Activated CD4-positive, alpha-beta memory T cell treated with anti-CD3 and anti-CD28 coated beads, Interleukin-2, amount 10 ng/mL, durations not matched to agents 7 days and 5 days (primary cell): ENCODE measurements at places on chromosomes 12 and 14.

DNA sequence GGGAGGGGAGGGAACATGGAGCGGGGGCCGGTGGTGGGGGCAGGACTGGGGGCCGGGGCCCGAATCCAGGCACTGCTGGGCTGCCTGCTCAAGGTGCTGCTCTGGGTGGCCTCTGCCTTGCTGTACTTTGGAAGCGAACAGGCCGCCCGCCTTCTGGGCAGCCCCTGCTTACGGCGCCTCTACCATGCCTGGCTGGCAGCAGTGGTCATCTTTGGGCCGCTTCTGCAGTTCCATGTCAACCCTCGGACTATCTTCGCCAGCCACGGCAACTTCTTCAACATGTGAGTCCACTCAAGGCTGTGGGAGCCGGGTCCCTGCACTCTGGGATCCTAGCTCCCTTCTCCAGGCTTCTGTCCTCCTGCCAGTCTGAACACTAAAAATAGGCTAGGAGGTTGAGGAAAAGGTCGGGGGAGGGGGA is 1.1 kb downstream of the FITM1 start:
- no peak for DNase-seq

GRCh38 chr14:101972126-101972866 is 7.9 kb downstream of the DYNC1H1 start:
- DNase-seq: no peak

DNA sequence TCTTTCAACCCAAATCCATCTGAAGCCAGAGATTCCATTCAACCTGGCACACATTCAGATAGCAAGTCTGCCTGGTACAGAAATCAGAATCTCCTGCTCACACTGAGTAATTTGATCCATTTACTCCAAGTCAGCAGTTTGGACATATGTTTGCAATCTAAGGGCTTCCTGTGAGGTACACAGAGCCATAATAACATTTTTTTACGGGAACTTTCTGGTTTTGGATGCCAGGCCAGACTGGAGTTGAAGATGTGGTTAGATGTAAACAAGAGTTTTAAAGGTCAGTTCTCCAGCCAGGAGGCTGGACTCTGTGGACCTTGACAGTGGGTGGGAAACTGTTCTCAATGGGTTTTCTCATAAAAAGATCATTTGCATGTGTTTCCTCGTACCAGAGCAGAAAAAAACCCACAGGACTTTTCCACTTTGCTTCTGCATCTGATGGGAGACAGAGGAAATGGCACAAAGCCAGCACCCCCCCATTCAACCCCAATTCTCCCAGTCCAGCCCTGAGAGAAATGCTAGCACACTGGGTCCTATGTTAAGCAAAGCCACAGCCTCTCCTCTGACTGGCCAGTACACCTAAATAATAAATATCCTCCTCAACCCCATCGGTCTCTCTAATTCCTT is 17.7 kb upstream of the TSPAN11 start:
- no peak for DNase-seq

DNA sequence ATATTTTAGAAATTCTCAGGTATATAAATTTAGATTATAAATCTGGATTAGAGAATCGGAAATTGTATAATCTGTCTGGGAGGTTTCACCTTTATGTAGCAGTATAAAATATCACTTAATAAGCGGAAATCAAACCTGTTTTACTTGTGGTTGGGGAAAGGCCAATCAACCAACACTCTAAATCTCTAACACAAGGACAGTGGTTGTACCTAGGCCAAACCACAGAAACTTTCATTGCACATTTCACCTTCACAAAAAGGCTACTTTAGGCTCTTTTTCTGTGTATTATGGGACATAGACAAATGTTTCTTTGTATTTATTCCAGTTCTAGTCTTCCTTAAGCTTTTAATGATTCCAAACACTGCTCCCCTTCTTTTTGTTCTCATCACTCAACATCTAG is 19.8 kb downstream of the ERH start:
- no peak for DNase-seq

- no peak for DNase-seq
Observed at GRCh38 chr12:95529693-95530225, 21.5 kb downstream of the USP44 start.

- DNase-seq: no peak
Observed at GRCh38 chr12:26963413-26963812, 25.1 kb downstream of the FGFR1OP2 start.

DNA sequence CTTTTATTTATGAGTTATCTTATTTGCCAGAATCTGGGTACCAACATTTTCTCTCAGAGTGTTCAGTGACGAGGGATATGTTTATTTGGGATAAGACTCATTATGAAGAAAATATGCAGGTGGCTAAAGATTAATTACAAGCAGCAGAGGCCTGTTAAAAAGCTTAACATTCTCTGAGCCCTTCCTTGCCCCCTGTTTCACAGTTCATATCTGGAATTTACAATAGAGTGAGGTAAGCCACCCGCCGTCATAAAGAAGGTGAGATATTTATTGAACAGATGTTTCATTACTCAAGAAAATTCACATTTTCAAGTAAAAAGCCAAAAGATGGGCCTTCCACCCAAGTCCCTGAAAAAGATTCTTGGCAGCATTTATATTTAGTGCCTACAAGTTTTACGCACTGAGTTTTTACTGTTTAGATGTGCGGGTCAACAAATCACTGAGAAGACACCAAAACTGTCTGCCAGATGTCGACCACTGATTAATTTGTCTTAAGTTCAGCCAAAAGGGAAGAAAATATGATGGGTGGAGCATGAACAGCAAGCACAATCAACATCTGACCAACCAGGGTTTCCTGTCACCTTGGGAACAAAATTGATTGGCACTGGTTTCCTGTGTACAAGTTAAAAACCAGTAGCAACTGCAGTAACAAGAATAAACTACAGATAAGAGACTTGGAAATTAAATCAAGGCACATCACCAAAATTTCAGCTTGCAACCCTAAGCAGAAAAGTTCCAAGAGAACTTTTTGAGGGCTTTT is 85.5 kb upstream of the PTPRB start:
- DNase-seq: no peak

DNA sequence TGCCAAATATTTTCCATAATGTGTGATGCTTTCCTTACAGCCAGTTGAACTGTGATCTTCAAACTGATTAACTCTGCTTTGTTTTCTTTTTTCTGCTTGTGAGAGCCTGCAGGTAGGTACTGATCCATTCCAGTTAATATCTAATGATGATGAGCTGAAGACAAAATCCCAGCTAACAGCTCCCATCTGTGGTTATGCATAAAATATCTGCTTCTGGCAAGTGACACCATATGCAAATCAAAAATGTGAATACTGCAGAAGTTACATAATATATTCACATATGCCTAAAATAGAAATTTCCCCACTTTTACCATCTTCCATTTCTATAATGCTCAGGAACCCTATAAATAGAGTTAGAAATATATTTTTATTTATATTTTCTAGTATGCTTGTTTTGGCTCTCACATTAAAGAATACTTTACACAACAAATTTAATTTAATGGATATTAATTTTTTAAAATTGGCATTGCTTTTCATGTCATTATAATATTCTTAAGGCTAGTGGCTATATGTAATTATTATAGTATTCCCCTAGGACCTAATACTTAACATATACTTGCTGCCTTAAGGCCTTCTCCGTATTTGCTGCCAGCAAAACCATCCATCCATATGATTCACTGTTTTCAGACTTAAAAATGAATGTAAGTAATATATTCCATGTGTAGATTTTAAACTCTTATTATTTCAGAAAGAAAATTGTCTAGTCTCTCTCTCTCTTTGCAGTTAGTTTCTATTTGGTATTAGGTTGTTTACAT is 83.8 kb downstream of the CCER1 start:
- no peak for DNase-seq

- no peak for DNase-seq
Observed at GRCh38 chr12:87266305-87266704, 762.9 kb downstream of the C12orf50 start.

GRCh38 chr14:77003960-77004710 is 24.4 kb downstream of the IRF2BPL start:
- DNase-seq: no peak

GRCh38 chr12:75692876-75693275 is 181.5 kb upstream of the KRR1 start:
- DNase-seq: no peak

GRCh38 chr14:66643344-66643743 is 135.4 kb downstream of the GPHN start:
- no peak for DNase-seq

DNA sequence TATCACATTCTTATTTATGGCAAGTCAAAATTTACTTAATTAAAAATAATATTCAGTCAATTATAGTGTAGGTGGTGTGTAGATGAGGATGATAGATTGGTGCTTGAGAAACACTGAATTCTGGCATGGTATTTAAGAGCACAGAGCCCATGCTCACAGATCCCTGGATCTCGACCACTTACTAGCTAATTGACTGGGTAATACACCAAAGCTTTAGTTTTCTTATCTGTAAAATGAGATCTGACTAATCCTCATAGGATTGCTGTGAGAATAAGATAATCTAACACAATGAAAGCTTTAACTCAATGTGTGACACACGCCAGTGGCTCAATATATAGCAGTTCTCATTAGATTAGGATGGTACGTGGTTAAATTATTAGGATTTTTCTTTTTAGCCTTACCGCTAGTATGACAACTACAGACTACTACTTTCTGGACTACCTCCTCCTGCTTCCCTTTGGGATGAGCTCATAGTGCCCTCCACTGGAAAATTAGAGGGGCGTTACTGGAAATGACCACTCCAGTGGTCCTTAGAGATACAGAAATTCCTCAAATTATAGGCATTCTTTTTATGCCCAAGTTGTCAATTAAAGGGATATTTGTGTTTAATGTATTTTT is 482.8 kb upstream of the TBX3 start:
- no peak for DNase-seq

DNA sequence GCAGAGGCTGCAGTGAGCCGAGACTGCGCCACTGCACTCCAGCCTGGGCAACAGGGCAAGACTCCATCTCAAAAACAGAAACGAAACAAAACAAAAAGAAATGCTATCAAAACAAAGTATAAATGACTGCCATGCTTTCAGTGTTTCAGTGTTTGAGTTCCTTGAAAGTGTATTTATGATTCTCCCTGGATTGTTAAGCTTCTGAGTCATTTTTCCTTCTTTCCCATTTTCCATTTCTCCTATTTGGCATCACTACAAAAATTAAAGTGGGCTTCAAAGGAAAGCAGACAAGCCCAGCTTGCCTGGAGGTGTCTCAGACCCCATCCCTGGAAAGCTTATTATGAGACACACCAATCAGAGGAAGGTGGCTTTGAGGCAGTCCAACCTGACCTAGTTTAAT is 35.1 kb downstream of the NIN start:
- no peak for DNase-seq

- no peak for DNase-seq
Observed at GRCh38 chr14:64515053-64515452, 10.5 kb downstream of the ZBTB1 start.

DNA sequence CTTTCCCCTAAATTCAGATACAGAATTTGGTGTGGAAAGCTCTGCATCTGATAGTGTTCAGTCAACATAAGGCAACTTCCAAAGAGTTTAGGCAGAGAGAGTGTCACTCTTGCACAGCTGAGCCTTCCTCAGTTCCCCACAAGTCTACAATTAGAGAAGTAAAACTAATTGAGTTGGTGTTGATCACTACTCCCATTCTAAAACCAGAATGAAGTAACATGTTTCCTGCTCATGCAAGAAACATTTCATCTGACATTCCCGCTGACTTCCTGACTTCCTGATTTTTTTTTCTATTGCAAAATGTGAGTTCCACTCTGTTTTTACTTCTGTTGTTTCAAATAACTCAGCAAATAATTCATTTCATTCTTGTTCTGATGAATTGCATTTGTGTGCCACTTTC is 271.0 kb downstream of the ALG10B start:
- DNase-seq: no peak

GRCh38 chr14:100557658-100558057 is 29.6 kb downstream of the BEGAIN start:
- no peak for DNase-seq

- DNase-seq: no peak
Observed at GRCh38 chr14:95025218-95025617, 132.1 kb downstream of the DICER1 start.

- no peak for DNase-seq
Observed at GRCh38 chr12:89980236-89980635, 271.6 kb upstream of the ATP2B1 start.

DNA sequence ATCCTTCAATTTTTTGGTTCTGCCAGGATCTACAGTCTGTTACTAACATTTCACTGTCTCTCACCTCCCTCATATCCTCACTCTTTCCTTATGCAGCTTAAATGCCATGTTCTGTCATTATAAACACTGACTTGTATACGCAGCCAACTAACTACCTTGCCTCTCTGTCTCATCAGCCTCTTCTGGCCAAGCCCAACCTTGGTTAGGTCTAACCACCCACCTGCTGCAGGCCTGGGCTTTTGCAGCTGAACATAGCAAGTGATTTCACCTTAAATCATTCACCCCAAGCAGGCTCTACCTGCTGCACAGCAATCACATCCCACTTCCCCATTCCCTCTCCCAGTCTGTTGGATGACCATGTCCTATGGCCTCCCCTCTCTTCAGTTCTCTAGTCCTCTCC is 91.5 kb downstream of the GTF2A1 start:
- DNase-seq: no peak

GRCh38 chr12:131203666-131204415 is 250.1 kb downstream of the ADGRD1 start:
- peak; percentile 9 for DNase-seq

DNA sequence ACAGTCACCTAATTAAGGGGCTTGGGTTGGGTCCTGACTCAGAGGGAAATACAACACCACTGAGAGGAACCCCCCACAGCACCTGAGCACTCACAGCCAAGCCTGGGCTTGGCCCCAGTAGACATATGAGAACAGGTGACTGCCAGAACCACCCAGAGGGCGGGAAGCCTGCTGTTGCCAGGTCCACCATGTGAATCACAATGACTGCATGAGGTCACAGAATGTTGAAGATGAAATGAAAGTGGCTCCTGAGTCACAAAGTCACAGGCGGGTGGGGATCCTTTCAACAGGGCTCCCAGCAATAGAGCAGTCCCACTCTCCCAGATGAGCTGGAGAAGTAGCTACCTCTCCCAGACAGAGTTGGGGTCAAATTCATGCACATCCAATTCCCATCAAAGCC is at the start of gene LRRC74A:
LRRC74A (plus strand) TSS at position 287 of the 400 bp plus-strand sequence. CDS start 290 bp downstream, outside the sequence.
- no peak for DNase-seq

DNA sequence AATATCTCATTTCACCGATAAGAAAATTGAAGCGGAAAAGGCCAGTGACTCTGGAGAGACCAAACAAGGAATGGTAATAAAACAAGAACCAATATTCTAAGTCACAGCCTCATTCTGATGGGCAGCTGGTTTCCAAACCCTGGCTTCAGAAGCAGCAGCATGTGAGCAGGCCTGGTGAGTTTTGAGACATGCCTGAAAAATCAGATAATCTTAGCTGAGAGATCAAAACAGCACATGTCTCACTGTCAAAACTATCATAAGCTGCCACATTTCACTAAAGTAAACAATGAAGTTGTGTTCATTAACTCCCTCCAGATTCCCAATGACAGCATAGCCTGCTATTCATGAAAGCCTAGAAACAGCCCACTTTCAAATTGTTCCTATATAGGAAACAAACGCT is 36.5 kb downstream of the CIT start:
- no peak for DNase-seq

GRCh38 chr14:85466678-85467077 is 63.3 kb upstream of the FLRT2 start:
- DNase-seq: no peak

GRCh38 chr14:101175731-101176534 is 272.4 kb upstream of the RTL1 start:
- peak; percentile 5 for DNase-seq
